Lung (tissue), 17 donors: ENCODE measurements at places on chromosomes 12 and 14.

GRCh38 chr14:84523746-84524145 is 1006.2 kb upstream of the FLRT2 start:
- DNase-seq: no peak

- no peak for DNase-seq
Measured at GRCh38 chr12:27334042-27334720, 1.5 kb downstream of the BMAL2 start.

DNA sequence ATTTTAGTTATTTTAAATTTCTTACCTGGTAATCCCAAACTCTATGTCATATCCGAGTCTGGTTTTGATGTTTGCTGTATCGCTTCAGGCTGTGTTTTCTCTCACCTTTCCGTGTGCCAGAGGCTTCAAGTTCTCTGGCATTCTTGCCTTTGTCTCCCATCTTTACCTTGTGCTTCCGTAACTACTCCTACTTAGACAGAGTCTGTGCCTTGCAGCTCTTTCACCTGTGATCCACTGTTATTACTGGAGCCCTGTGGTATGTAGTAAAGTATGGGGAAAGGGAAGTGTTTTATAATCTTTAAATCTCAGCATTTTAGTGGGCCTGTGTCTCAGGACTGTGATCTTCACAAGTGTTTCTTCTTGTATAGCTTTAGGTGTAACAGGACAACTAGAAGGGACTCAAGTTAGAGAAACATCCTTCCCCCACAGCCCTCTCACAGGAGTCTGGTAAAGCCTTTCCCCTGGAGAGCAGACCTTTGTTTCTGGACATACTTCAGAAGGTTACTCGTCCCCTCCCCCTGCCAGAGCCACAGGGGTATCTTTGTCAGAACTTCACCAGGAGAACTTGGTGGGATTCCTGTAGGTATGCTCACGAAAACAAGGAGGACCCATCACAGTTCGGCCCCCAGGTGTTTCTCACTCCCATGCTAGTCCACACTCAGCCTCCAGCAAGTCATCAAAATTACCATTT is 11.1 kb downstream of the IFNG start:
- DNase-seq: no peak

- no peak for DNase-seq
Measured at GRCh38 chr12:110287986-110288385, 6.9 kb downstream of the ATP2A2 start.
